ENCODE measurements at places on chromosomes 1 and 21.

GRCh38 chr1:93656491-93656890 is 25.1 kb downstream of the BCAR3 start:
- no peak for DNase-seq

- no peak for DNase-seq
Measured at GRCh38 chr1:205763980-205764379, 11.3 kb downstream of the RAB29 start.

DNA sequence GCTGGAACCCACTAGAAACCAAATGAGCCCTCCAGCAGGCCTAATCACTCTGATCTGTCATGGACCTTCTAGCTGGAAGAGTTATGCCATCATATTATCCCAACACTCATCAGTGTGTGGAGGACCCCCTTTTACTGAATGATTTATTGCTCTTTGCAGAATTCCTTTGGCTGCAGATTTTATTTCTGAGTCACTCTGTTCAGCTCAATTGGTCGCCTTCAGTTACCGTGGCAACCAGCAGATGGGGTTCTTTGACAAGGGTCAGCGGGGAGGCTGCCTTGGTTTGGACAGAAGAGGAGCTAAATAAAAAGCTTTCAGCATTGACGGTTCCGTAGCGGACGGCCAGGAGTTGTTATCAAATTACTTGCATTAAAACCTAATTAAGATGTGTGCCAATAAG is 220.1 kb downstream of the SDCCAG8 start:
- DNase-seq: no peak

DNA sequence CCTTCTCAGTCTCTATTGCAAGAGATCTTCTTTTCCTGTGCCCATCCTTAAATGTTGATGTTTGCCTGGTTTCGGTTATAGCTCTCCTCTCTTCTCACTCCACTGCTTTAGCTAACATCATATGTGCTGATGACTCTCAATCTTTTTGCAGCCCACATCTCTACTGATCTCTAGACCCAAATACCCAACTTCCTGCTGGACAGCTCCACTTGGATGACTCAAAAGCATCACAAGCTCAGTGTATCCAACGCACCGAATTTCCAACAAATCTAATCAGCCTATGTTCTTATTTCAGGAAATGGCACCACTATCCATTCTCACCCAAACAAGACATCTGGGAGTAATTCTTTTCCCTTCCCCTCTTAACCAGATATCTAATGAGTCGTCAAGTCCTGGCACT is 79.1 kb upstream of the ARTN start:
- no peak for DNase-seq

GRCh38 chr1:218498056-218498938 is 153.2 kb downstream of the TGFB2 start:
- DNase-seq: peak; percentile 57

DNA sequence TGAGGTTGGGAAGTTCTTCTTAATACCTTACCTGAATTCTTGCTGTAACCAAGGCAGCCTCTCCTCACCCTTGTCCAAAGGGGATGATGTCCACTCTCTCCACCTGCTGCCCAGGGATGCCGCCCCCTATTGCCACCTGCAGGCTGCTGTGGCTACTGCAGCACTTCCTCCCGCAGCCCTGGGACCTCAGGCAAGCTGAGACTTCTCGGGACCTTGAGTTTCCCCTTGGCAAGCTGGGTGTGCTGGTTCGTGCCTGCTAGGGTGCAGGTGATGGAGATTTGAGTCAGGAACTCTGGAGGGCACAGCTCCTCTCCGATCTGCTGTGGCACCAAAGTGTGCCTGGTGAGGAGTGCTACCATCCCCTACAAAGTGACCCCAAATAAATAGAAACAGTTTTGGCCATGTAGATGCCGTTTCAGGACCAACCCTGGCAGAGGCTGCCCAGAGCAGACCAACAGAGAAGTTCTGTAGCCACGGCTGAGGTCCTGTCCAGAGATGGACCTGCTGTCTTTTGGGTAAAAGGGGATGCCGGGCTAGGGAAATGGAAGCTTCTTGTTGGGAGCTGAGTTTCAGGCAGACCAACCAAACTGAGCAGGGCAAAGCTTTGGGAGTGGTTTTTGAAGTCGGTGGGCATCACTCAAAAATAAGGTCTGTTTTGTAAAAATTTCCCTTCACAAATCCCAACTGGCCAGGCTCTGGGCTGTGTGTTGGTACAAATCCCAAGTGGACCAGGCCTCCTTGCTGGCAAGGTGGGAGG is 31.7 kb downstream of the RUNX3 start:
- DNase-seq: peak; percentile 37

DNA sequence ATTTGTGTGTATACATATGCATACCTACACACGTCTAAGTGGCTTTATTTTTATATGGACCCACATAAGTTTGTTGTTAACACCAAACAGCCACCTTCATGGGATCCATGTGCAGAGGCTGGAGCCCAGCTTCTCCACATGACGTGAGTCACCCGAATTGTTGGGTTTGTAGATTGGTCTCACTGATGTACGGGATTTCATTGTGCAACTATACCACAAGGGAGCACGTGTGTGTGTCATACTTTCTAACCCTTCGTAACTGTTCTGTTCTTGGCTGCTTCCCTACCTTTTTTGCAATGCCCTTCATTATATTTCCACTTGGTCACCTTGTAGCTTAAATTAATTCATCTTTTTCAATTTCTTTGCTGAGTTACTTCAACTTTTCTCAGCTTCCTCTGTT is 21.0 kb downstream of the SPRTN start:
- DNase-seq: no peak

DNA sequence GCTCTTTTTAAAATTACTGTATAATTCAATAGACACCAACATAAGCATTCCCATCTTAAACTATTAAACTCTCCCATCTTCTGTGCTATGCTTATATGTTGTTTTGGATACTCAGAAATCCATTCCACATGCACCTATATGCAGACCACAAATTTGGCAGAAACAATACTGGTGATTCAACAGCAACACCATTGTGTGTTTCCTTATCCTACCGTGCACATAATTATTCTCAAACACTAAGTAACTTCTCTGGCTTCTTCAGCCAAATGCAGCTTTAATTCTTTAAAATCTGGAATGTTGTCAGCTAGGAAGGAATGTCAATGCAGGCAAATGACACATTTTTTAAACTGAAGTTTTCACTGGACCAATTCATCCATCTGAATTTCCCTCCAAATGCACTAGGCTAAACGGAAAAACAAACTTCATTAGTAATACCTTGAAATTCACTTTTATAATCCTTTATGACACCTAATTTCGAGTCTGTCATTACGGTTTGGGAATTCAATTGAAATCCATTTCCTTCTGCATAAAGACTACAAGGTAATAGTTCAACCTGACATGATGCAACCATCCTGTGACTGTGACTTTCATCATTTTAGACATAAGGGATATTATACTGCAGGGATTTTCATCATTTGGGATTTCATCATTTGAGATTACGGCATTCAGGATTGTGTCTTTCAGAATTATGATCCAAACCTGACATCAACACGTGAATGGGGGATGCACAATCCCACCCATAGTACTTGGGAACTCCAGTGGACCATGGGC is 308.5 kb downstream of the LTN1 start:
- DNase-seq: no peak

Measured in MG63 (cell line).